ENCODE measurements at places on chromosomes 1 and 21.

GRCh38 chr1:24754229-24754628, 9.0 kb downstream of the CLIC4 start:
- no peak for DNase-seq

DNA sequence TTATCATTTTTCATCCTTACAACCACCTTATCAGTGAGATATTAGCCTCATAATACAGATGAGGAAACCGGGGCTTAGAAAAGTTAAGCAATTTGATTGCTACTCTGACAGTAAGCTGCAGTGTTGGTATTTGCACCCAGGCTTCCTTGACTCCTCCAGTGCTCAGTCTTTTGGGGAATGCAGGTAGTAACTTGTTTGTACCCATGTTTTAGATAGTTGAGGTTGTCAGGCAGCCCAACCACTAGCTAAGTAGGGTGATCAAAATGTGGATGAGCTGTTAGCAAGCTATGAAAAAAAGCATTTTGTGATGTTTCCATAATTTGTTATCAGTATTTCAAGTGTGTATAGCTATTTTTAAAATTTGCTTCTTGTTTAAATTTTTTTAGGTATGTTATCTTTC, 80.8 kb downstream of the SASS6 start:
- DNase-seq: no peak

DNA sequence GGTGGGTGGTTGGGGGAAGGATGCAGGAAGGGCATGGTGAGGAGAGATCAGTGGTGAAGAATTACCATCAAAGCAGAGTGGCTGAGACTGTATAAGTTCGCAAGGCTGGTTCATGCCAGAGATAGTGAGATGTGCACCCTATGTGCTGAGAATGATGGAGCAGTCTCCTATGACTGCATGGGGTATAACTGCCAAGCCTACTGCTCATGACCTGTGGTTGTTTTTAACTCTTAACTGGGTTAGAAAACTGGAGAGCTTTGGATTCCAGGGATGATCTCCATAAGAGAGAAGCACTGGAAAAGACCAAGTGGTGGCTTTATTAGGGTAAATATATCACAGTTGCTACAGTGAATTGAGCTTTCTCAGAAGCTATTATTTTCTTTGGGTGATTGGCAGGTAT, 16.2 kb downstream of the WNT2B start:
- no peak for DNase-seq

GRCh38 chr1:184811439-184812111, 56.9 kb upstream of the EDEM3 start:
- no peak for DNase-seq

DNA sequence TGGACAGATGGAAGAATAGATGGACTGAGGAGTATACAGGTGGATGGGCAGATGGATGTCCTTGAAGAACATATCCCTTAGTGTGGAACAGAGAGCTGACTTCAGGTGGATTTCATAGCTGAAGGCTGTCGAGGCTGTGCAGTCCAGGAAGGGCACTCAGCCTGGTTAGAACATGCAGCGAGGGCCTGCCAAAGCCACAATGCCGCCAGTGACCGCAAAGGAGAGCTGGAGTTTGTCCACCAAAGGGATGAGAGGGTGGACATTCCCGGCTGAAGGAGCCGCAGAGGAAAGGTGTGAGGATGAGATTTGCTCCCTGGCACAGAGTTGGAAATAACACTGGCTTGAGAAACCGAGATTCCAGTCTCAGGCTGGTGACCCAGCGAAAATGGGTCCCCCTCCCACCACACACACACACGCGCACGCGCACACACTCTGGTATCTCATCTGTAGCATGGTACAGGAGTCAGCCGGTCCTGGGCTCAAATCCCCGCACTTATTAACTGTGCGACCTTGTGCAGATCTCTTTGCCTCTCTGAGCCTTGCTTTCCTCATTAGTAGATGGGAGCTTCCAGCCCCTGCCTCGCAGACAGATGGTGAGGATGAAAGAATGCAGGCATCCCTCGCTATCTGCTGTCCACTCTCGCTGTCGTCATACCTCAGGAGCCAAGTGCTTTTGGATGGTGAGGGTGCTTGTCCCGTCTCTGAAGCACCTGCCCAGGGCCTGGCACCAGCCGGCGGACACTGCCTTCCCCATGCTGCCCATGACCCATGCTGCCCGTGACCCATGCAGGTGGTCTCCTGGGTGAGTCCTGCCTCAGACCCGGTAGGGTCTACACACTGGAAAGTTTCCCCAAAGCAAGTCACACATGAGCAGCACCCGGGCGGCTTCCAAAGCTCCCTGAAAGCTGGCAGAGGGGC, 26.8 kb upstream of the EFHD2 start:
- DNase-seq: no peak

DNA sequence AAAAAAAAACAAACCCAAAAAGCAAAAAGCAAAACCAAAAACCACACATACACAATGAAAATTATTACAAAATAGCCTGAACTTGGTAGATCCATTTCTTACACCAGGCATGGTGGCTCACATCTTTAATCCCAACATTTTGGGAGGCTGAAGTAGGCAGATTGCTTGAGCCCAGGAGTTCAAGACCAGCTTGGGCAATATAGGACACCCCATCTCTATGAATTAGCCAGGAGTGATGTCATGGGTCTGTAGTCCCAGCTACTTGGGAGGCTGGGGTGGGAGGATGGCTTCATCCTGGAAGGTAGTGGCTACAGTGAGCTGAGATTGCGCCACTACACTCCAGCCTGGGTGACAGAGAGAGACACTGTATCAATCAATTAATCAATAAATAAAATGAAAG, 42.1 kb upstream of the SCAF4 start:
- no peak for DNase-seq

DNA sequence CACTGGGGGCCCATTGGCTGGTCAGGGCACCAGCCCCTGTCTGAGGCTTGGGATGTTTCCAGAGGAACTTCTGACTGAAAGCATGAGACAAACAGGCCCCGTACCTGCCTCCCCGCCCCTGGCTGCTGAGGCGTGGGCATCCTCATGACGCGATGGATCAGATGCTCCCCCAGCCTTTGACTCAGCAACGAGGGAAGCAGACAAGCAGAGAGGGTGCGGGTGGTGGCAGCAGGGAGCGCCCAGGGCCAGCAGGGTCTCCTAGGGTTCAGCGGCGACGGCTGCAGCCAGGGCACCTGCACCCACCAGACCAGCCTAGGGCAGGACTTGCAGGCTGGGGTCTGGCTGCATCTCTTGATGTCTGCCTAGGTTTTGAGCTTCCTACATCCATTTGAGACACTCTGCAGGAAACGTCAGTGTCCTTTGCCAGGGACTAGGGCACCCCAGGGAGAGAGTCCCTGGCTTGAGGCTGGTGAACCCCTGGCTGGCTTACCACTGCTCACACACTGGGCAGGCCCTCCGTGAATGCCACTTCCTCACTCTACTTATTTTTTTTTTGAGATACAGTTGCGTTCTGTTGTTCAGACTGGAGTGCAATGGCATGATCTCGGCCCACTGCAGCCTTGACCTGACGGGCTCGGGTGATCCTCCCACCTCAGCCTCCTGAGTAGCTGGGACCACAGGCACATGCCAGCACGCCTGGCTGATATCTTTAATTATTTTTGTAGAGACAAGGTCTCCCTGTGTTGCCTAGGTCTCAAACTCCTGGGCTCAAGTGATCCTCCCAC, 63.3 kb downstream of the DHRS3 start:
- no peak for DNase-seq

DNA sequence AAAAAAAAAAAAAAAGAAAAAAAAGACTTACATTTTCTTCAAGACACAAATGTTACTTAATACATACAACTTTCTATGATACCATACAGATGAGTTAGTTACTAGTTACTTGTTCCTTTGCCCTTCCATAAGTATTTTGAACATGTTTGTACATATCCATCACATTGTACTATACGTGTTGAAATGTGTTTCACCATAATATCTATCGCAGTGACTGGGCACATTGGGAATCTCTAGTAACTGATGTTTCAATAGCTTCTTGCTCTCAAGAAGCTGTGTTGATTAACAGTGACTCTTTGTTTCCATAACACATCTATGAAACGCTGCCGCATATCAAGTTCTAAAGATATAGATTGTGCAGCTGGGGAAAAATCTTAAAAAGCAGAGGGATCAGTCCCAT, 42.9 kb downstream of the KLHL20 start:
- no peak for DNase-seq

- no peak for DNase-seq
Measured at GRCh38 chr1:94992161-94992560, 65.3 kb upstream of the CNN3 start.

- no peak for DNase-seq
Measured at GRCh38 chr1:91151702-91152101, 129.9 kb upstream of the ZNF644 start.

DNA sequence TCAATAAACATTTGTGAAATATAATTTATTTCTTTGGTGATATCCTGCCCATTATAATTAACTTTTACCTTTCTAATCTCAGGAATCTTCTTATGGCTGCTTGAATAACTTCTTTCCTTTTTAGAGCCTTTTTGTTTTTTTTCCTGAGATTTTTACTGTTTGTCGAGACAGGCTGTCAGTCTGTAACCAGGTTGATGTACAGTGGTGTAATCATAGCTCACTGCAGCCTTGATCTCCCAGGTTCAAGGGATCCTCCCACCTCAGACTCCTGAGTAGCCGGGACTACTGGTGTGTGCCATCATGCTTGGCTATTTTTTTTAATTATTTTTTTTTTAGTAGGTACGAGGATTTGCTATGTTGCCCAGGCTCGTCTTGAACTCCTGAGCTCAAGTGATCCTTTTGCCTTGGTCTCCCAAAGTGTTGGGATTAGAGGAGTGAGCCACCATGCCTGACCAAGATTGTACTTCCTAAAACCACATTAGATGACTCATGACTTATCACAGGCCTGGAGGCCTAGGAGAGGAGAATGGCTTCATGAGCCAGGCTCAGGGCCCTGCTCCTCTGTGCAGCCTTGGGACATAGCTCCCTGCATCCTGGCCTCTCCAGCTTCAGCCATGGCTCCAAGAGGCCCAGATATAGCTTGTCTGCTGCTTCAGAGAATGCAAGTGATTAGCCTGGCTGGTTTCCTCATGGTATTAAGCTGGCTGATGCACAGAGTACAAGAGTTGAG, 48.6 kb downstream of the CTH start:
- peak; percentile 5 for DNase-seq

DNA sequence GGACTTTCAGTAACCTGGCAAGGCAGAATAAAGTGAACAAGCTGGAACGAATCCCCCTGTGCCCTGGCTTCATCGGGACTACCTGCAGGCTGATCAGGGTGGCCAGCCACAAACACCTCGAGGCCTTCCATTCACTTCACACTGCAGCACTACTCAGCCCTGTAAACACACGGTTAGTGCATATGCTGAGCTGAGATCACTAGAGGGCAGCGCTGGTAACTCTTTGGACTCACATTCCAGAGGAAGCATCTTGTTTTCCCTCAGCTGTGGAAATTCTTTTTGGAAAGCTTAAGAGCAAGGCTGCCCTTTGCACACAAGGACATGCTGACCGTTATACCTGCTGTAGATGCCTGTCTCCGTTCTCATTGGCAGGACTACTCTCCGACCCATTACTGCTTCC, 32.1 kb downstream of the PCSK9 start:
- DNase-seq: peak; percentile 40

DNA sequence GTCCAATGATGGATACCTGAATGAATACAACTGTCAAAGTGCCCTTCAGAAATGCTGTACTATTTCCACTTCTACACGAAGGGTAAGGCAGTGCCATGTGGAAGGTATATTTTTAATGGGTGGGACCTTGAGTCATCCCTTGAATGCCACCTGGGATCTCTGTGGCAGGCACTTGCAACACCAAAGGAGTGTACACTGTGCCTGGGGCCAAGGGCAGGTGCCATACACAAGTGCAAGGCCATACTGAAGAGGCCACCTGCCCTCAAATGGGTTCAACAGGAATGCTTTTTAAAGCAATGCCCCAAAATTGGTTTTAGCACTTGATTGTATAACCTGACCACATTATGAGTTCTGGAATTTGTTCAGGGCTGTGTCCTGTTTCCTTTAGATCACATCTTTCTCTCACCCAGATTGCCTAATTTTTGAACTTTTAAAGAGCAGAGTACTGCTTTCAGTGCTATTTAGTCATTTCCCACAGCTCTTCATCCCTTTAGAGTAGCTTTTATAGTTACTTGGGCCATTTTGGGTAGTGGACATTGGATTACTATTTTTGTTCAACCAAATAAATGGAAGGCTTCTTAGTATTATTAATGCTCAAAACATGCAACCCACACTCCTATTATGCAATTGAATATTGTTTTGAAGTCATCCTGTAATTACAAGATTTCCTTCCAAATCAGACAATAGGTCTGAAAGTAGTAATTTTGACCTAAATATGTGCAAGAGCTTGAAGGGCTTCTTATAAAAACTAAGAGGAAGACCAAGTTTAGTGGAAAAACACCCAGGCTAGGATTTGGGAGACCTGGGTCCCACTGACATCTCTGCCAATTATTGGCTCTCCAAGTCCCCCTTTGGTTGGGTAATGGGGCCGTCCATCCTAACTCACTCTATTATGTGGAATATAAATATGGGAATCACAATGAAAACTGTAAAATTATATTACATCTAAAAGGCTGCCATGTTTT, 57.2 kb downstream of the LEPR start:
- no peak for DNase-seq

GRCh38 chr1:102861247-102861646, 247.1 kb downstream of the COL11A1 start:
- no peak for DNase-seq

DNA sequence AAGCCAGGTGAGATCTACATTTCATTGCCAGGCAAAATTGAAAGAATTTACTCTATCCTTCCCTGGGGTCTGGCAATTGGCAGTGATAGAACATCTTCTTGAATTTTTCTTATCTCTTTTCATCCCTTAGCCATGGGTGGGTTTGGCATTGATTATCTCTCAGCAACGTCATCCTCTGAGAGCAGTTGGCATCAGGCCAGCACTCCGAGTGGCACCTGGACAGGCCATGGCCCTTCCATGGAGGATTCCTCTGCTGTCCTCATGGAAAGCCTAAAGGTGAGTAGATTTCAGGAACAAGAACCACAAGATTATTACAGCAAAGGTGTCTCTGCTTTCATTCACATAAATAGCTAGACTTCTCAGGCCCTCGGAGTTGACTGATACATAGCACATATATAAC, 39.3 kb downstream of the NCF2 start:
- DNase-seq: no peak

DNA sequence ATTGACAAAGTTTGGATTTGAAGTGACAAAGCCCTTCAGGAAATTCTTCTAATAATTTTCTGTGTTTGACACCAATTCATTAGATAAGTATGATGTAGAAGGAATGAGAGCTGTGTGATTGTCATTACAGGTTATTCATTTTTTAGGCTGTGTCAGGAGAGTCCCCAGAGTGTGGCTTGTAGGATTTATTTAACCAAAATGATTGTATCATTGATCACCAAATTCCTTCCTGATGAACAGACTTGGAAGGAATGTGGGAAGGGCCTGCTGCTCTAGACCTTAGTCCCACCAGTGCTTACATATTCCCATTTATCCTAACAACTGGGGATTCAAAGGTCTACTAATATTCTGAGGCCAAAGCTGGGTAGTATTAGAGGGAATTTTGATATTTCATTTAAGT, 383.3 kb upstream of the KAZN start:
- no peak for DNase-seq

DNA sequence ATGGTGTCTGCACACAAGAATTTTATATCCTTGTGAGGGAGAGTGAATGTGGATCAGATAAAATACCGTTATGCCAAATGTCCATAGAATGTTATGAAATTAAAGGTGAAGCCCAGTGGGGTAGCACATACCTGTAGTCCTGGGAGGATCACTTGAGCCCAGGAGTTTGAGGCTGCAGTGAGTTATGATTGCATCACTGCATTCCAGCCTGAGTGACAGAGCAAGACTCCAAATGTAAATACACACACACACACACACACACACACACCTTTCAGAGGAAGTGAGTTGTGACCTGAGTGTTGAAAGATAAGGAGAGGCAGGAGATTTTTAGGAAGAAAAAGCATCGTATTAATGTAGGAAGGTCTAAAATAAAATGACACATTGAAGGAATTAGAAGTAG, 28.1 kb upstream of the ZYG11A start:
- no peak for DNase-seq
